Fibroblast of villous mesenchyme (primary cell): ENCODE measurements at places on chromosomes 1 and 21. TPM values are rescaled to one million over a fixed set of nuclear protein-coding genes. Genes with fewer than 3 reads are reported as not detected.

GRCh38 chr1:67126111-67126746 lies 8.5 kb downstream of the C1orf141 start:
- DNase-seq = no peak

- DNase-seq = peak; percentile 72
Measured at GRCh38 chr1:228664399-228664914, 70.8 kb upstream of the RHOU start.

DNA sequence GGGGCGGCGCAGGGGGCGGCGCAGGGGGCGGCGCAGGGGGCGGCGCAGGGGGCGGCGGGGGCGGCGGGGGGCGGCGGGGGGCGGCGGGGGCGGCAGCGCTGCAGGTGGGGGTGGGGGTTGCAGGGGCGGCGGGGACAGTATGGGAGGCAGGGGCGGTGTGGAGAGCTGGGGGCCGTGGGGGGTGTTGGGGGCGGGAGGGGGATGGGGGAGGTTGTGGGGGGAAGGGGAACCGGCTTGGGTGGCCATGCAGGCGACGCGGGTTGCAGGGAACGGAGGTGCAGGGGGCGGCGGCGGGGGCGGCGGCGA lies 13.0 kb upstream of the SLC19A1 start:
- no peak for DNase-seq

DNA sequence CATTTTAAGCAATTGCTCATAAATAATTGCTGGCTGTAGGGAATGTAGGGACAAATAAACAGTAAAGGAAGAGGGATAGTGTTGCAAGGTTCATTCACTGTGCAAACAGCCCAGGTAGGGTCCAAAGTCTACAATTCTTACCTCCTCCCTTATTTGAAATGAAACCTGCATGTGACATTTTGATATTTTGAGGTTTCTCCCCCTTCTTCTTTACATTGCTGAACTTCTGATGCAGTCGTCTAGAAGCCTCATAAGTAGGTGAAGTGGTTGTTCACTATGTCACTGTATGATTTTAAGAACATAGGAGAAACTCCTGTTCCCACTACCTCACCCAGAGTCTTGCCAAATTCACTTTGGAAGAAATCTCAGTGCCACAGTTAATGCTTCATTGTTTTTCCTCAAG lies 16.1 kb downstream of the F5 start:
- no peak for DNase-seq

DNA sequence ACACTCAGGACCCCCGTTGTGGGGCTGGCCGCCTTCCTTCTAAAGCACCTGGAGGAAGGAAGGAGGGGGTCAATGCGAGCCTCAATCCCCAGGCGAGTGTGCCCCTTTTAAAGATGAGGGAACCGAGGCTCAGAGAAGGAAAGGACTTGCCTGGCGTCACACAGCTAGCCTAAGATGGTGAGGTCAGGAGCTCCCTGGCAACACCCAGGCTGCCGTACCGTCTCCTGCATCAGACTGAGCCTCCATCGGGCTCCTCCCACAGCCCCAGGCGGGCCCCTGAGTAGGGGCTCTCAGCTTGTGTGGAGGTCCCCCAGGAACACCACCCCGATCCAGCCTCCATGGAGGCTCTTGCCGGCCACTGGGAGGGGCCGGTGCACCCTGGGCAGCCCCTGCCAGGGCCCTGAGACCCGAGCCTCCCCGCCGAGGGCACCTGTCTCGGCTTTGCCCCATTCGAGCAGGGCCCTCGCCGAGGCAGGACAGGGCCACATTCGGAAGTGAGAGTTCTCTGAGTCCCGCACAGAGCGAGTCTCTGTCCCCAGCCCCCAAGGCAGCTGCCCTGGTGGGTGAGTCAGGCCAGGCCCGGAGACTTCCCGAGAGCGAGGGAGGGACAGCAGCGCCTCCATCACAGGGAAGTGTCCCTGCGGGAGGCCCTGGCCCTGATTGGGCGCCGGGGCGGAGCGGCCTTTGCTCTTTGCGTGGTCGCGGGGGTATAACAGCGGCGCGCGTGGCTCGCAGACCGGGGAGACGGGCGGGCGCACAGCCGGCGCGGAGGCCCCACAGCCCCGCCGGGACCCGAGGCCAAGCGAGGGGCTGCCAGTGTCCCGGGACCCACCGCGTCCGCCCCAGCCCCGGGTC lies at the start of gene AIRE:
Gene AIRE (plus strand): TSS at position 739 of the 855 bp plus-strand sequence. CDS start 131 bp downstream, outside the sequence.
- no peak for DNase-seq

GRCh38 chr1:101964708-101965107 lies 32.0 kb downstream of the OLFM3 start:
- DNase-seq = no peak

DNA sequence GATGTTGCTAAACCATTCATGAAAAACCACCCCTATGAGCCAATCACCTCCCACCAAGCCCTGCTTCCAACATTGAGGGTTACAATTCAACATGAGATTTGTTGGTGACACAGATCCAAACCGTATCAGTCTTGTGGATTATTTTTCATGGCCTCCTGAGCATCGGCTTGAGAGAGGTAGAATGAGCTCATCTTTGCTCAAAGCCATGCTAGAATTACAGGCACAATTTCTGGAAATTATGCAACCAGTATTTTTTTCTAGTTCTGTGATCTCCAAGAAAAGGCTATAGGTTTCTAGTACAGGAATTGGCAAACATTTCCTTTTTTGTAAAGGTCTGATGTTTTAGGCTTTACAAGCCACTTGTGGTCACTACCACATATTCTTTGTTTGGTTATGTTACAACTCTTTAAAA lies 219.4 kb downstream of the DUSP10 start:
- DNase-seq = peak; percentile 41

- DNase-seq = peak; percentile 73
Measured at GRCh38 chr1:58768971-58769808, 14.7 kb downstream of the JUN start.

- no peak for DNase-seq
Measured at GRCh38 chr1:49104575-49104974, 327.9 kb upstream of the BEND5 start.

DNA sequence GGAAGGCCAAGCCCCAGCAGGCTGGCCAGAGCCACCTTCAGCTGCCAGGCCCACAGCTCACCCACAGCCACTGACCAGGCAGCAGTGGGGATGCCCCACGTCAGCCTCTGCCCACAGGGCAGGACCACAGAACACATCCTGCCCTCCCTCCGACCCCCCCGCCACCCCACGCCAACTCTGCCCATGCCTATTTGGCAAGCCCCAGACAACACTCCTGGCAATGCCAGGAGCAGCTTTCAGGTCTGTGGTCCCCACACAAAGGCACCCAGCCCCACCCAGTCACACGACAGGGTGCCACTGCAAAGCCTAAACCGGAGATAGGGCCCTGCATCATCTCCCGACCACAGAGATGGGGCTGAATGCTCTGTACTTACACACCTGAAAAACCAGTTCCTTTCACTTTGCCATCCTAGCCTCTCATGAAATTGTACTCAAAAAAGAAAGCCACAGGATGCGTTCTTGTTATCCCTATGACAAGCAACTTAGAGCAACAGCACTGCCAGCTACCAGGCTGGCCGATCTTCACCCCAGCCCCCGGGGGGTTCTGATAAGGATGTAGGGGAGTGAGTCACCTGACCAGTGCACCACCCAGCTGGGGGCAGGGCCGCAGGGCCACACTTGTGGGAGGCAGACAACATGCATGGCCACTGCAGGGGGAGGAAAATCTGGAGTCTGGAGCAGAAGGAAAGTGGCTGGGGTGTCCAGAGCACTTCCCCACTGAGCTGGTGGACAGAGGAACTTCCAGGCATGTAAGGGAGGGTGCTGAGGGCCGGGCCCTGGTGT lies 36.2 kb downstream of the UBE2G2 start:
- no peak for DNase-seq

DNA sequence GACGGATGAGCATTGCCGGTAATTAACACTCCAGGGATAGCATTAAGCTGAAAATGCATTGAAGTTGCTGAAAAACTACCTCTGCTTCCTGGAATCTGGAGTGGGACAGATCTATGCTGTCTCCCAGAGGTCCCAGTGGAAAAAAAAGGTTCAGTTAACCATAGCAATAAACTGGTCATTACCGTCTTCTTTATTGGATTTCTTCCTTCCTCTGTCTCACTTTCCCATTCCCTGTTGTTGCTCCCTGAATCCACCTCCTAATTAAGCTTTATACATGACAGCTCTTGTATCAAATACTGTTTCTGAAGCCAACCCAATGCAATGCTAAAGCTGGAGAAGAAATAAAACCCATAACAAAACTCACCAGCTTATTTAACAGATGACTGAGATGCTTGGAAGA lies 1805.9 kb downstream of the NCAM2 start:
- DNase-seq = no peak

GRCh38 chr1:94731891-94732290 lies 88.3 kb upstream of the SLC44A3 start:
- DNase-seq = no peak

DNA sequence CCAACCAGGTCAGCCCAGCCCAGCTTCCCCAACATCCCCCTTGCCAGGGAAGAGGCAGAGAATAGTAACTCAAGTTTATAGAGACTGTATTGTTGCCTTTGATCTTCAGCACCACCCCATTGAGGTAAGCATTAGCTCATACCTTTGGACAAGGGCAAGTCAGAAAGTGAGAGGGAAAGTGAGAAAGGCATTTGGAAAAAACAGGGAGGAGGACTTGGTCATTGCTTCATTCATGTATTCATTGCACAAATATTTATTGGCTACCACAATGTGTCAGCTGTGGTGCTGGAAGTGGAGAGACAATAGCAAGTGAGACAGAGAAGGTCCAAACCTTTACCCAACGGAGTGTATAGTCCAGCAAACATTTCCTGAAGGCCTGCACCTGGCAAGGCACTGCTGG lies 561.2 kb downstream of the KIF26B start:
- peak; percentile 81 for DNase-seq

CFHR1 gene
- 0.86 TPM in 1 of 2 replicates, not detected in the other for total RNA-seq

FLG2 gene
- not detected in 2 replicates for total RNA-seq

HSD11B1 gene
- 1.9 and 21.6 TPM in 2 replicates for total RNA-seq

VTCN1 gene
- total RNA-seq = not detected in 2 replicates

LCE3D gene
- total RNA-seq = not detected in 2 replicates

SH2D1B gene
- total RNA-seq = not detected in 2 replicates
